ENCODE measurements at places on chromosomes 11 and 22.

DNA sequence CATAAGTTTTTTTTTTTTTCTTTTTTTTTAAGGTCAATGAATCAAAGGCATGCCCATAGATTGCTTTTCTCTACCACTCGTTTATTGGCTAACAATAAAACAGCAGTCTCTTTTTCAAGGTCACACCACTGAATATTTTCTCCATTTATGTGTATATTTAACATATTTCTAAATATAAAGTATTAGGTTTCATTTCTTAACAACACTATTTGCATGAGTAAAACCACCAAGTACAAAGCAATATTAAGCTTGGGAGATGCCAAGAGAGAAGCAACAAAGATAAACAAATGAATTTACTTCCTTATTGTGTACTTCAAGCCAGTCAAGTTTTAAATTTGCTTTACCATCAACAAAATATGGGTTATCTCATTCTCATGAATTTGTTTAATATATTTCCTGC, 708.9 kb upstream of the CCDC179 start:
- no peak for DNase-seq

DNA sequence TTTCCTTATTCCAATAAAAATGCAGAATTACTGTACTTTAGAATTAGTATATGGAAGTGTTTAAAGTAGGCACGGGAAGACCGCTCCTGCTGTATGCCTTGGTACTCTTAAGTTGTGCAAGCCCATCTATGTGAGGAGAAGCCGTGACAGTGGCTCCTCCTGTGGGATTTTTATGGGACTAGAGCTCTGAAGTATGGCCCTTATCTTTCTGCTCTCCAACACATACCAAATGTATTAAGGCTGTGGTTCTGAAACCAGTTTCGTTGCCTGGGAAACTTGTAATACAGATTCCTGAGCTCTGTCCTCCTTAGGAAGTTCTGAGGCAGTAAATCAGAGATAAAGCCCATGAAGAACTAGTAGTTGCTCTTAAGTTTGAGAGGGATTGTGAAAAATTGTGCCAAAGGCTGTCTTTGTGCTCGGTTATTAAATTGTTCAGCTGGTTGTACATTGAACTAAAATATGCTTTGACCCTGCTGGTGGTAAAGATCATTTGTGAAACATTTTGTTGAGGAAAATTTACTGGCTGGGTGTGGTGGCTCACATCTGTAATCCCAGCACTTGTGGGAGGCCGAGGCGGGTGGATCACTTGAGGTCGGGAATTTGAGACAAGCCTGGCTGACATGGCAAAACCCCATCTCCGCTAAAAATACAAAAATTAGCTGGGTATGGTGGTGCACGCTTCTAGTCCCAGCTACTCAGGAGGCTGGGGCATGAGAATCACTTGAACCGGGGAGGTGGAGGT, 29.3 kb downstream of the RTN3 start:
- no peak for DNase-seq

- DNase-seq: no peak
Measured at GRCh38 chr11:76763573-76764346, 19.4 kb upstream of the TSKU start.

DNA sequence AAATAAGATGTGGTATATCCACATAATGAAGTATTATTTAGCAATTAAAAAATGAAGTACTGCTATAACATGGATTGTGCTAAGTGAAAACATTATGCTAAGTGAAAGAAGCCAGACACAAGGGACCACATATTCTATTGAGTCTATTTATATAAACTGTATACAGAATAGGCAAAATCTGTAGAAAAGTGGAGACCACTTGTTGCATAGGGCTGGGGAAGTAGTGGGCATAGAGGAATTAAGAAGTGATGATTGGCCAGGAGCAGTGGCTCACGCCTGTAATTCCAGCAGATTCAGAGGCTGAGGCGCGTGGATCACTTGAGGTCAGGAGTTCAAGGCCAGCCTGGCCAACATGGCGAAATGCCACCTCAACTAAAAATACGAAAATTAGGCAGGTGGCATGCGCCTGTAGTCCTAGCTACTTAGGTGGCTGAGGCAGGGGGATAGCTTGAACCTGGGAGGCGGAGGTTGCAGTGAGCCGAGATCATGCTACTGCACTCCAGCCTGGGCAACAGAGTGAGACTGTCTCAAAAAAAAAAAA, 109.6 kb downstream of the RBFOX2 start:
- no peak for DNase-seq

- DNase-seq: no peak
Measured at GRCh38 chr22:41563051-41563711, 2.4 kb downstream of the CSDC2 start.

- DNase-seq: no peak
Measured at GRCh38 chr11:15106201-15106965, 8.3 kb upstream of the INSC start.

DNA sequence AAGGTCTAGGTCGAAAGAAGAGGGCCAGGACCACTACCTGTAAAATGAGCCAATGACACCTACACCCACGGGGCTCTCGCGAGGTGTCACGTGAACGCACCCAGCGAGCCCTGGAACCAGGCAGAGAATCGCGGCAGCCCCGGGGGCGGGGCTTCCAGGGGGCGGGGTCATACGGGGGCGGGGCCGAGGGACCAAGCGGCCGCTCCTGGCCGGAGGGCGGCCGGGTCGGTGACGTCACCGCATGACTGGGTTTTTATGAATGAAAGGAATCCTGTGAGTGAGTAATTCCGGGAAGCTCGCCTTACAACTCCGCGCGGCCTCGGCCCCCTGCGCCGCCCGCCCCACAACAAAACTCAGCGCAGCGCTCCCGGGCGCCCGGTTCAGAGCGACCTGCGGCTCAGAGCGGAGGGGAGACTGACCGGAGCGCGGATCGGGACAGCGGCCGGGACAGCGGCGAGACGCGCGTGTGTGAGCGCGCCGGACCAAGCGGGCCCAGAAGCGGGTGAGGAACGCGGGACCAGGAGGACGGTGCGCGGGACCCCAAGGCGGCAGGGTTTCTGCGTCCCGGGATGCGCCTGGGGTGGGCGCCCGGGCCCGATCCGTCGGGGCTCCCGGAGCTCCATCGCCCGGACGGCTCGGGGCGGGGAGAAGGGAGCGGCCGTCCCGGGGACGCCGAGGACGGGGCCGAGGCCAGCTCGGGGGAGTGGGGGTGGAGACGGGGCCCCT, at the start of gene MAFF:
Gene MAFF (plus strand): TSS at position 284 of the 726 bp plus-strand sequence. CDS start 11,860 bp downstream, outside the sequence.
- DNase-seq: peak; percentile 67

GRCh38 chr11:12841946-12842630, 167.0 kb upstream of the RASSF10 start:
- DNase-seq: no peak

DNA sequence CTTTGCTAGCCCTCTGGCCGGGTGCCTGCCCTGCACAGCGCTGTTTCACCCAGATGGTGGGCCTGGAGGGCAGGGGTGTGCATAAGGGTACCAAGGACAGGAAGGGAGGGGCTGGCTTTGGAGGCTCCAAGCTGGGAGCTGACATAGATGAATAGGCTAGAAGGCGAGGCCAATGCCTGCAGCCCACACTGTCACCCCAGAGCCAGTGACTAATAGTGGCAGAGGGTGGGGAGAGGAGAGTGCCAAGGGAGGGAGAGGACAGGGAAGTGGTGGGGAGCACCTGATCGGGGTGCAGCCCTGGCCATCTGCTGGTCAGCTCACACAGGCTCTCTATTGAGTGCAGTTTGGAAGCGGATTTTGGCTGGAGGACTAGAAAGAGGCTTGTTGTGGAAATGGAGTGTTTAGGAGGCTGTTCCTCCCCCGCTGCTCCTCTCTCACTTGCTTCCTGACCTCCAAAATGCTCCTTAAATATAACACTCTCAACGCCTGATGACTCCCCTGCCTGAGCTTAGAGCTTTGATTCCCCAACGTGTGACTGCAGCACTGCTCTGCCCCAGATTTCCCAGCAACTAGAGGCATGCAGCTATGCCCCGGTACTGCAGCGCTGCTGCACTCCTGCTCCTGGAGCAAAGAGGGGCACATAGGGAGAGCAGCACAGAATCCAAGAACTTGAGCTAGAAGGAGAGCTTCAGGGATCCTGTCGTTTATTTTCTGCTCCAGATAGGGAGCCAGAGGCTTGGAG, 89.2 kb downstream of the GRAMD1B start:
- no peak for DNase-seq

- no peak for DNase-seq
Measured at GRCh38 chr22:27164781-27165503, 507.6 kb downstream of the MIAT start.

GRCh38 chr22:39529487-39529851, 3.1 kb downstream of the RPS19BP1 start:
- no peak for DNase-seq

DNA sequence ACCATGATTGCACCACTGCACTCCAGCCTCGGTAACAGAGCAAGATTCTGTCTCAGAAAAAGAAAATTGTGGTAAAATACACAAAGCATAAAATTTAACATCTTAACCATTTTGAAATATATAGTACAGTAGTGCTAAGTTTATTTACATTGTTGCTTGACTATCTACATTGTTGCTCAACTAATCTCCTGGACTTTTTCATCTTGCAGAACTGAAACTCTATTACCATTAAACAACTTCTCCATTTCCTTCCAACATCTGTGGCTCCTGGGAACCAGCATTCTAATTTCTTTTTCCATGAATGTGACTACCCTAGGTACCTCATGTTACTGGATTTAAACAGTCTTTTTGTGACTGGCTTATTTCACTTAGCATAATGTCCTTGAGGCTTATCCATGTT, 13.5 kb upstream of the VWA5A start:
- no peak for DNase-seq

- DNase-seq: no peak
Measured at GRCh38 chr11:68467201-68467834, 6.8 kb downstream of the PPP6R3 start.

- no peak for DNase-seq
Measured at GRCh38 chr22:35663371-35663770, 15.1 kb downstream of the APOL6 start.
